ENCODE measurements at places on chromosomes 1 and 21.

GRCh38 chr1:61975638-61976037 lies 219.0 kb upstream of the L1TD1 start:
- DNase-seq: no peak

- no peak for DNase-seq
Observed at GRCh38 chr1:66227966-66228365, 306.0 kb upstream of the SGIP1 start.

DNA sequence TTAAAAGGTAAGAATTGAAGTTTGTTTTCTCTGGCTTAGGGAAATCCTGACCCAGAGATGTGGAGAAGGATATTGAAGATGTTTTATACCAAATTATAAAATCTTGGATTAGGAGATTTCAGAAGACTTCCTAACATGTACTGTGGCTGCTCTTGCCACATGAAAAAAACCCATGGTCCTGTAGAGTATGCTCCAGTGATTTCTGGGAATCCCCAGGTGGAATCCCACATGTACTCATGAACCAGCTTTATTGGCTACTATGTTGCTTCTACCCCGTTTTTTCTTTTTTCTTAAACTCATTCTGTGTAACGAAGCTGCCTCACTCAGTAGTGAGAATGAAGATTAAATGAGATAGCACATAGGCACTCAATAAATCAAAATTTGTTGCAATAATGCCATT lies 132.7 kb upstream of the SGIP1 start:
- DNase-seq: no peak

DNA sequence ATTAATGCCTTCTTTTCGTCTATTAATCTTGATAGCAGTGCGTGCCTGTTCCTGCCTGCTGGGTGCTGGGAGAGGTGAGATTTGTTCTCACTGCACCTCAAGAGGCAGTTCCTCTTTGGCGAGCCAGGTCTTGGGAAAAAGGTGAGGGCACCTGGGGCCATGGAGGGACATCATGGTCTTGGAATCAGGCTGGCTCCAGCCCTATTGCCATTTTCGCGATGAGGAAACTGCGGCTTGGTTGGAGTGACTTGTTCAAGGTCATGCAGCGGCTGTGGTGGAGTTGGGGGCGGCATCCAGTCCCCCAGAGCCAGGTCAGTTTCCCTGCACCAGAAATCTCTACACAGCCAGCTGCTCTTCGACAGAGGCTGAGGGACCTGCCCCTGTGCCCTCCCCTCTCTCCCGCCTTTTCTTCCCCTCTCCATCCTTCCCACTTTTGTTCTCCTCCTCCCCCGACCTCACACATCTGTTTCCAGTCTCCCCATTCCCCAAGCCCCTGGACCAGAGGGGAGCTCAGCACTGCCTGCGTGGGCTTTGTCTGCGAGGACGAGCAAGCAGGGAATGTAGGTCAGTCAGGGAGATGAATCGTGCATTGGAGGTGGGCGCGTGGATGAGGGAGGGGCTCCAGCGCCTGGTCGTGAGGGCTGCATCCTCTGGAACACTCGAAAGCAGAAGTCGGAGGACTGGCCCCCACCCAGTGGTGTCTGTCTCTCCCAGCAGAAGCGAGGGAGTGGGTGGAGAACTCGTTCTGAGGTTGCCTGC lies 135.1 kb downstream of the ACTL8 start:
- no peak for DNase-seq

GRCh38 chr1:107570768-107571167 lies 394.2 kb downstream of the VAV3 start:
- no peak for DNase-seq

DNA sequence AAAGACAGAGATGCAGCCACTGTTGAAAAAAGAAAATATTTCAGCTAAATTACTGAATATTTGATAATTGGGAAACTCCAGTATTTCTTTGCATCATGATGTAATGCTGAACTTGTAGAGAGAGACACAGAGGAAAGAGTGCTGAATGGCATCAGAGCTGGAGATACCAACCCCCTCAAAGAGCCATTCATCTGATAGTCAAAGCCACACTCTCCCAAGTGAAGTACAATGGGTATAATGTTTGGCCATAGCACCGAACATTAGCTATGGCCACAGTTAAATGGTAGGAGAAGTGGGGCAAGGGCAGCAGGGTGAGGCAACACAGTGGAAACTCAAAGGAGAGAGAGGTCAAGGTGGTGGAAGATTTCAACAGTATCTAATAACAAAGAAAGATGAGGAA lies 107.5 kb upstream of the TNFSF4 start:
- DNase-seq: no peak

DNA sequence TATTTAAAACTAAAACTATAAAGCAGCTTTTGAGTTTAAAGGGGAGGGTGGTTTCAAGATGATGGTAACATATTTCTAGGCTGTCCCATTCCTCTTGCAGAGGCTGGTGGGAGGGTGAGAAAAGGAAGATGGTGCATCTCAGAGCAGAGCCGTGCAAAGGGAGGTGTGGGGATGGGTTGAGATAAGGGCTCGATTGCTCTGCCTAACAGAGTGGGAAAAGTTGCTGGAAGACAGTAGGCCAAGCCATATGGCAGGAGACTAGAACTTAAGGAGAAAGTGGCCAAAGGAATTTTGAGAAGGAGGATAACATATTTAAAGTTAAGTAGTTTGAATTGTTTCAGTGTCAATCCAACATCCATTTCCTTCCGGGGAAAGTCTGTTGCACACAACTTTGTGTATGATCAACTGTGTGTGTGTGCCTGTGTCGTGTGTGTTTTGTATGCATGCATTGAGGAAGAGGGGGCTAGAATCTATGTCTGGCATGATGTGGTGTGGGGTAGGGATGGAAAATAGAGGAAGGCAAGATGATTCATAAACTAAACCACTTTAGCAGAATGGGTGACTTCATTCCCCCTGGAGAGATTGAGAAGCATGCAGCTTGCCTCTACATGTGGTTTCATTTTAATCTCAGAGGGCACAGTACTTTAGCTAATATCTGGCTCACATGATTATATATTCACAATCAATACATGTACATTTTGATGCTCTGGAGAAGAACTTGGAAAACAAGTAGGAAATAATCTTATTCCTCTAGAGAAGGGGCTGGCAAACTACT lies 145.0 kb upstream of the DNAH14 start:
- no peak for DNase-seq

DNA sequence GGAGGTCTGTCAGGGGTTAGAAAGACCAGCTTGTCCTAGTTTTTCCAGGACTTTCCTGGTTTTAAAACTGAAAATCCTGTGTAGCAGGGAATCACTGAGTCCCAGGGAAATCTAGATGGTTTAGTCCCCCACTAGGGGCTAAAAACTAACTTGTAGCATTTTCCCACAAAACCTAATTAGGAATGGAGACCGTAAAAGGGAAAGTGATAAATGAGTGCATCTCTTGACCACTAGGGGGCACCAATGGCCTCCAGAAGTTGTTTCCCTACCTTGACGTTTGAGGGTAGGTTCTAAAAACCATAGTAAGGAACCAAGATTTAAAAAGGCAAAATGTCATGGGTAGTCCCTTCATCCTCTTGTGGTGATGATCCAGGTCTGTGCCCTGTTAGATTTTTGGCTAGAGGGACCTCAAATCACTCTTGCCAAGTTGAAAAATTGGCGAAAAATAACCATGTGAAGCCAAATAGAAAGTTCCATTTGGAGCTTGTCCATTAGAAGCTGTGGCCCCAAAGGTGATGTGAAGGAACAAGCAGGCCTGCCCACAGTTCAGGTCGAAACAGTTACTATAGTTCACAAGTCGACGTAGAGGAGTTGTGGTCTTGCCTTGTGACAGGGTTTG lies 24.5 kb downstream of the CLIC6 start:
- DNase-seq: peak; percentile 40

DNA sequence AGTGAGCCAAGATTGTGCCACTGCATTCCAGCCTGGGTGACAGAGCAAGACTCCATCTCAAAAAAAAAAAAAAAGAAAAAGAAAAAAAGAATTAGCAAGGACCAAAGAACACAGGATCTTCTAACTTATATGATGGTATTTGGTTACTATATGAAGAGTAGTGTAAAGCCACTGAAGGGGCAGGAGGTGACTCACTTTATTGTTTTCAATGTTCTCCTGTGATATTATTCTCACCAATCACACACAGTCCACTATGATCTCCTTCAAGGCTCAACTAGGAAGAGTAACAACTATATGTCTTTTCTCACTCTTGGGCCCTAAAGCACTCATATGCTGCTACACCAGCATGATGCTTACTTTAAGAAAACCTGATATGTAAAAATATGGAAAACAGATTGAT lies 26.7 kb downstream of the RC3H1 start:
- no peak for DNase-seq

DNA sequence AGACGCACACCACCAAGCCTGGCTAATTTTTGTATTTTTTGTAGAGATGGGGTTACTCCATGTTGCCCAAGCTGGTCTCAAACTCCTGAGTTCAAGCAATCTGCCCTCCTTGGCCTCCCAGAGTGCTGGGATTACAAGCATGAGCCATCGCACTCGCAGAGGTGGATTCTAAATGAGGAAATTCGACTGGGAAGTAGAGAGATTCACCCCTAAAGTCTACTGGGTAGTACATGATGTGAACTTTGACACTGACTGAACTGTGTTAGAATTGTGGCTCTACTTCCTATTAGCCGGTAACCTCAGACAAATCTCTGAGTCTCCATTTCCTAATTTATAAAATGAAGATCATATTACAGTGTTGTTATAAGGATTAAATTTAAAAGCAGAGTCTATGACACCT lies 276.0 kb upstream of the NR5A2 start:
- DNase-seq: no peak

DNA sequence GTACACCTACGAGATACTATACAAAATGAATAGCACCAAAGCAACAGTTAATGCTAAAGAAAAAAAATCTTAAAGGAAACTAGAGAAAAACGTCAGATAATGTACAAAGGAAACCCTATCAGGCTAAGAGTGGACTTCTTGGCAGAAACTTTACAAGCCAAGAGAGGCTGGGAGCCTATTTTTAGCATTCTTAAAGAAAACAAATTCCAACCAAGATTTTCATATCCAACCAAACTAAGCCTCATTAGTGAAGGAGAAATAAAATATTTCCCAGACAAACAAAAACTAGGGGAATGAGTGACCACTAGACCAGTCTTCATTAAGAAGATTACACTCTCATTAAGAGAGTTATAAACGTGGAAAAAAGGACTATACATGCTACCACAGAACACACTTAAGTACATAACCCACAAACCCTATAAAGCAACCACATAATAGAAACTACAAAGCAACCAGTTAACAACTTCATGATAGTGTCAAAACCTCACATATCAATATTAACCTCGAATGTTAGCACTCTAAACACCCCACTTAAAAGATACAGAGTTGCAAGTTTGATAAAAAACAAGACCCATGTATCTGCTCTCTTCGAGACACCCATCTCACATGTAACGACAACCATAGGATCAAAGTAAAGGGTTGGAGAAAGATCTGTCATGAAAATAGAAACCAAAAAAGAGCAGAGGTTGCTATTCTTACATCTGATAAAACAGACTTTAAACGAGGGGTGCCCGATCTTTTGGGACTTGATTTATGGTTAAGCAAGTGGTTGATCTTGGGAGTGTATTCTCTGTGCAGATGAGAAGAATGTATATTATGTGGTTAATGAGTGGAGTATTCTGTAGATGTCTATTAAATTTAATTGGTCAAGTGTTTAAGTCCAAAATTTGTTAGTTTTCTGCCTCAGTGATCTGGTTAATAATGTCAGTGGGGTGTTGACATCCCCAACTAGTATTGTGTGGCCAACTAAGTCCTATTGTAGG lies 1301.4 kb downstream of the PLA2G4A start:
- DNase-seq: no peak

DNA sequence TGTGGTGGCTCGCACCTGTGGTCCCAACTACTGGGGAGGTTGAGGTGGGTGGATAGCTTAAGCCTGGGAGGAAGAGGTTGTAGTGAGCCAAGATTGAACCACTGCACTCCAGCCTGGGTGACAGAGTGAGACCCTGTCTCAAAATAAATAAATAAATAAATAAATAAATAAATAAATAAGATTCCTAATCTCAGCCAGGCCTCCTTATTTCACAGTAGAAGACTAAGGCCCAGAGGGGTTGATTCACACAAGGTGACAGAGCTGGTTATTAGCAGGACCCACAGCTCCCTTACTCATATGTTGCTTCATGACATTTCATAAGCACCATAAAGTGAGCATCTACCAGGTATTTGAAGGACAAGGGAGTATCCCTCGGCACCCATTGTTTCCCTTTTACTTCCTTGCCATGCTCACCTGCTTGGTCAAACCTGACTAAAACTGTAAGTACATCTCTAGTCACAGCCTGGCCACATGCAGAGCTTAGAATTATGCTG lies 32.7 kb downstream of the ALG14 start:
- no peak for DNase-seq

DNA sequence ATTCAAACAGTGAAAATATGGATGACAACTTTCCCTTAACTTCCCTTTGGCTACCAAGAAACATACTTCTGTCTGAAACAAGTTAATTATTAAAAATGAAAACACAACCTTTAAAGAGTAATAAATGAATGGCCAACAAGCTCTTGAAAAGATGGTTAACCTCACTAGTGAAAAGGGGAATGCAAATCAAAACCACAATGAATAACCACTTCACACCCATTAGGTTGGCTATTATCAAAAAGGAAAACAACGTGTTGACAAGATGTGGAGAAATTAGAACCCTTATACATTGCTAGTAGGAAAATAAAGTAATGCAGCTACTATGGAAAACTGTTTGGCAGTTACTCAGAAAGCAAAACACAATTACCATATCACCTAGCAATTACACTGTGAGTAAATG lies 14.1 kb downstream of the COP1 start:
- no peak for DNase-seq

DNA sequence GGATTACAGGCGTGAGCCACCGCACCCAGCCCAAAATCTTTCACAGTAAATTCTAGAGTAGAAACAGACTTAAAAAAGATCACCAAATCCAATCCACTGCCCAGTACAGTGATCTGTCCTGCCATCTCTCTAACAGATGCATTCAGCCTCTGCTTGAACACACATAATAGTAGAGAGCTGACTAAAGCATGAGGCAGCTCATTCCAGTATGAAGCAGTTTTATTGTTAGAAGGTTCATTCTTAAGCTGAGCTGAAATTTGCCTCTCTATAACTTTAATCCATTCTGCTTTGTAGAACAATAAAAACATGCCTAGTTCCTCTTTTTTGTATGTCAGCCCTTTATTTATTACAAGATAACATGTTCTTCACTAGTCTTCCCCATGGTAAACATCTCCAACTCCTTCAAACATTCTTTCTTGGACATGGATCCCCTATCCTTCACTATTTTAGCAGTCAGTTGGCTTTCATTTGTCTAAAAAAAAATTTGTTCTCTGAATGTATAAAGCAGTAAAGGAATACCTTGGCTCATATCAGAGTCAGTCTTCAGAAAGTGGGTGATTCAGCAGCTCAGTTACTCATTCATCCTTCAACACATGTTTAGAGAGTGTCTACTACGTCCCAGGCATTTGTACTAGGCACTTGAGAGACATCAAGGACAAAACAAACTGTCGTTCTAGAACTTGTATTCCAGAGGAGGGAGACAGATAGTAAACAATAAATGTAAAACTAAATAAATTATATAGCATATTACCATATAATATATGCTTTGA lies 10.7 kb upstream of the PTBP2 start:
- peak; percentile 3 for DNase-seq

- no peak for DNase-seq
Observed at GRCh38 chr1:75522389-75522788, 88.5 kb downstream of the SLC44A5 start.

- DNase-seq: no peak
Observed at GRCh38 chr21:45844181-45844580, 137.4 kb upstream of the COL6A1 start.

All from amniotic stem cell (primary cell).